ENCODE measurements at places on chromosomes 11 and 22.

DNA sequence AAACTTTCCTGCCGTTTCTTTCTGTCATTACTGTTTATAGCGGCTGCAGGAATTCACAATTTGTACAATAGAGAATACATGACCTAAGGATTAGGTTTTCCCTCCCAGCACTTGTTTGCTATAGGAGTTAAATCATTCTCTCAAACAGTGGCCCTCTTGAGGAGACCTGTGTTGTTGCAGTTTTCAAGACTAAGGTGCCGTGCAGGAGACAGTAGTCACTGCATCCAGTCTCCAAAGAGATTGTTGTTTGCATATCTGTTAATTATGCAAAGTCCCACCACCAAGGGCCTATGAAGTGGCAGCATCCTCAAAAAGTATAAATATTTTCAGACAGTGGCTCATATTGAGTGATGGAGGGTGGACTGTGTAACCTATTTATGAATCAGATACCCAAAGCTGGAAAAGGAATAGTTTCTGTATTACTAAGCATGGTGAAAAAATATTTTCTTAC lies 2.3 kb downstream of the PRSS23 start:
- peak; percentile 70 for DNase-seq

GRCh38 chr11:82718307-82718706 lies 15.4 kb downstream of the FAM181B start:
- DNase-seq, result peak; percentile 53

DNA sequence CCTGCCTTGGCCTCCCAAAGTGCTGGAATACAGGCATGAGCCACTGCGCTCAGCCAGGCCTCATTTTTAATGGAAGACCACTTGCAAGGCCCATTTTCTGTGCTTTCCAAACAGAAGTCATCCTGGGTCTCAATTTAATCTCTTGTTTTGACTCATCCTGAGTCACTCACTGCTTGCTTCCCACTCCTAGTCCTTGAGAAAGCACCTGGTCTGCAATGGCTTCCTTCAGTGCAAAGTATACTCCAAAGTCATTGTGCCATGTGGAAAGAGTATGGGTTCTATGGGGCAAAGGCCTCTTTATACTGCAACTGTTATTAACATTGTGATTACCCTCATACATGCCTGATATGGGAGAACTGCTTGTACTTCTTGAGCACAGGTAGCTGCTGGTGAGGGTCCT lies 18.3 kb upstream of the SLC5A1 start:
- no peak for DNase-seq

DNA sequence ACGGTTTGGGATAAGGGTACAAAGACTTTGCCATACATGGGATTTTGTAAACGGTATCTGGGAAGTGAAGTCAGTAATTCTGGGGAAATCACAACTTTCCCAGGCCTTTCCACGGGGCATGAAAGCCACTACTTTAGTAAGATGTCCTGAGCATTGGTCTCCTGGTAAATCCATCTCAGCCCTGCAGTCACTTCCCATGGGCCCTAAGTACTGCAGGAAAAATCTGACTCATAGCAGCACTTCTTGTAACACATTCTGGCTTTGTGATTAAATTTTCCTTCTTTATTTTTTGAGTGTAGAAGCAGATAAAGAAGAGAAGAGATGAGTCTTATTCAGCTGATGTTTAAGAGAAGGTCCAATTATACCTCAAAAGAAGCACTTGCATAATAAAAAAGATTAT lies 67.6 kb downstream of the BLID start:
- no peak for DNase-seq

- peak; percentile 59 for DNase-seq
These were observed 7.6 kb upstream of the LMO2 start for GRCh38 chr11:33899400-33900037.

DNA sequence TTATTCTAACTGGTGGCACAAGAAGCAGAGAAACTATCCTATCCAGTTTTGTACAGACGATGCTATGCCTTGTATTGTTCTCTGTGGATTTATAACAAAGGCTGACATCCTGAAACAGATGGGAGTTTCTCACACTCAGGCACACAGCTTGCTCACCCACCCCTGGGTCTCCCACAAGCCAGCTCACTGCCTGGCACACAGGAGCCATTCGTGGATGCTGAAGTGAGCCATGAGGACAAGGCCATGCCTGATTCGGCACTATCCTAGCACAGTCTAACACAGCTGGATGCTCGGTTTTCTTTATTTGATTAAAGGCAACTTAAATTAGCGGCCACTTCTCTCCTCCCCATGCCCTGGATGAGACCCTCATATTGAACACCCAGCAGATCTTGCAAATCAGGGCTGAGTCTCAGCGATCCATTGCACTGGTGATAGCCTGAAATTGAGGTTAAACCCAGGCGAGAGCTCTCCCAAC lies 25.7 kb upstream of the TMPRSS4 start:
- DNase-seq, result no peak

GRCh38 chr11:95338430-95338991 lies 107.5 kb upstream of the SESN3 start:
- DNase-seq, result peak; percentile 36
